Mesothelial cell of epicardium (in vitro differentiated cells): ENCODE measurements at places on chromosomes 1 and 21.
A peak's percentile ranks its signal among the peaks of the same experiment; 100 is the strongest.

DNA sequence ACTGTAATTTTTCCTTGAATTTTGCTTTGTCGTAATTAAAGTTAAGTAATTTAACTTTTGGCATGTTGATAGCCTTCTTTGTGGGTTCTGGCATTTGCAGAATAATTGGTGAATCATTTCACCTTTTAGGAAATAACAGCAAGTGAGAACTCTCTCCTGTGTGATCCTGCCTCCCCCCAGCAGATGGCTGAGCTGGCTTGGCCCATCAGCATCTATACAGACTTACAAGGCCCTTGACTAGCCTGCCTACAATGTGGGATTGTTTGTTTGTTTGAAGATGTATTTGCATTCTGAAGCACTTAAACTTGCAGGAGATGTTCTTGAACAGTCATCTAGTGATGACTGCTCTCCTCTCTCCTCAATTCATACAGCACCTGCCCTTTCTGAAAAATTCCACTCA is 55.9 kb downstream of the MACO1 start:
- DNase-seq = no peak

DNA sequence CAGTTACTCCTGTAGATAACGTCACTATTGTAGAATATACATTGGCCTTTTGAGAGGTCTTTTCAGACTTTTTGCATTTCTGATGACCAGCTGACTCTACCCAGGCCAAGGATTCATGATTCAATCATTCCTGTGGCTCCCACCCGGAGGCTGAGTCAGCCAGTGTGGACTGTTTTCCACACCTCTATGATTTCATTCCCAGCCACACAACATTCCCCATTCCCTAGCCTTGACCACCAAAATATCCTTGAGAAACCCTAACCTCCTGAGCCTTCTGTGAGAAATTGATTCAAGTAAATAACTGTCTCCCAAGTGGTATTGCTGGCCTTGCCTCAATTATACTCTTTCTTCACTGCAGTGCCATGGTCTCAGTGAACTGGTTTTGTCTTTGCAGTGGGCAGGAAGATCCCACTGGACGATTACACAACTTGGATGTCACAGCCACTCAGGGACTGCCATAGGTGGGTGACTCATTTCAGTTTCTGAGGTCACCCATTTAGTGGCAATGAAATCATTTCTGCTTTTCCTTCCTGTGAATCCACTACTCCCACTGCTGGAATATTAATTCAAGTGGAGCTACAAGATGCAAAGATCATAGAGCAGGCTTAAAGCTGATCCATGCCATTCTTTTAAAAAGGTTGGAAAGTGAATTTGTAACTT is 518.6 kb upstream of the ZP4 start:
- DNase-seq = no peak

GRCh38 chr1:39632682-39633417 is 6.6 kb downstream of the HEYL start:
- peak; percentile 48 for DNase-seq

DNA sequence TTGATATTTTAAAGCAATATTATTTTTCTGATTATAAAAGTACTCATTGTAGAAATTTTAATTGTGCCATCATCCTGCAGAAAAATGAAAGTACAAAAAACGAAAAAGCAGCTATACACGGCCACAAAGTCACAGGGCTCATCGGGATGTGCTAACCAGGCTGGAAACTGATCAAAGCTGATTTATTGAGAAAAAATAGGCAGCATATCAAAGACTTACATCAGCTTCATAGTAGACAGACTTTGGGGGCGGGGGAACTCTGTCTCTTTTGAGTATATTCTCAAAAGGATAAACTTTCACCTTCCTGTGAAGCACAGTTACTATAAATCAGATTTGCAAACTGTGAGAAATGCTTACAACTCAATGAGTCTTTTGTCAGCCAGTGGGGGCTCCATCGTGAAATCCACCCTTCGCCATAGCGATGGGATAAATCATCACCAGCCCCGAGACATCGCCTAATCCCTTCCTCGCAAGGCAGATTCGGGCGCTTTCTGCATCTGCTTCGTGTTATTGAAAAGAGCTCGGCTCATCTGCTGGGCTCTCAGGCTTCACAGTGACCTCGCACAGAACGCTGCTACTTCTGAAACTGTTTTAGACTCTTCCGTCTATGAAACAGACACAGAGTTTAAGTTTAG is 69.2 kb upstream of the ERG start:
- DNase-seq = no peak

GRCh38 chr1:85065550-85065949 is 17.2 kb upstream of the MCOLN3 start:
- no peak for DNase-seq

DNA sequence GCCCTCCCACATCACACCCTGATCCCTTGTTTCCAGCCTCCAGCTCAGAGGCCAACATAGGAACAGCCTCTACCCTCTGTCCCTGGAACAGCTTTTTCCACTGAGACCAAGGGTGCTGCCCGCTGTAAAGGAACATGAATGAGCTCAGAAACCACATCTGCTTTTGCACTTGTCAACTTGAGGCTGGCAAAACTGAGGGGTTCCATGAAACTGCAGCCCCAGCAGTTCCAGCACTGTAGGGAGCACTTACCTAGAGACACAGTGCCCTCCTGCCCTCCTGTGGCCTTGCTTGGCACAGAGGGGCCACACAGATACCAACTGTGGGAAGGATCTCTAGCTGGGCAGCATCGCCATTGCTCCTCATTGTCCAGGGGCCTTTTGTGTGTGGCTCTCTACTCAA is 51.7 kb downstream of the ITPKB start:
- no peak for DNase-seq

- no peak for DNase-seq
Observed at GRCh38 chr1:1796466-1796865, 18.2 kb upstream of the NADK start.

GRCh38 chr1:14598007-14598497 is 433 bp upstream of the KAZN start:
- DNase-seq = peak; percentile 61
